Vagina (tissue), 2 donors: ENCODE measurements at places on chromosomes 1 and 21. TPM values are rescaled to one million over a fixed set of nuclear protein-coding genes. Genes with fewer than 3 reads are reported as not detected.

GRCh38 chr1:54291276-54292001, 91.5 kb downstream of the MRPL37 start:
- no peak for DNase-seq

GRCh38 chr1:39434797-39435395, 56.5 kb upstream of the BMP8A start:
- no peak for DNase-seq

GRCh38 chr1:117695796-117696490, 90.1 kb downstream of the TENT5C start:
- peak; percentile 77 for DNase-seq

Gene KCNQ4
- total RNA-seq: 2.0 TPM

- no peak for DNase-seq
Observed at GRCh38 chr1:46401154-46401913, 7.2 kb downstream of the FAAH start.

Gene NTNG1
- total RNA-seq: 6.6 TPM

GRCh38 chr1:108512239-108513043, 47.5 kb upstream of the EEIG2 start:
- no peak for DNase-seq

DNA sequence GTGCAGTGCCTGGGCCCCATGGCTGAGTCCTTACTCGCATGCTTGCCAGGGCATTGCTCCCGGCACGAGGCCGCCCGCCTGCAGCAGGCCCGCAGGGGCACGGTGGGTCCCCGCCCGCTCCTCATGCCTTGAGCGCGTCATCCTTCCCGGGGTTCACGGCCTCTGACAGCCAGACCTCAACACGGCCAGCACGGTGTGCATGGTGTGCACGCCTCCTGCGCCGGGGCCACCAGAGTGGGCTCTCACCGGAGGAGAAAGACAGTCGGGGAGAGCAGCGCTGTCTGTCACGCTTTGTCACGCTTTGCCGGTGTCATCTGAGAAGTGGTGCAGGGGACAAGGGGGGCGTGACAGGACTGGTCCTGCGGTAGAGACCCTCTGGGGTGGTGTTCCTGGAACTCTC, 11.9 kb upstream of the COL18A1 start:
- no peak for DNase-seq

DNA sequence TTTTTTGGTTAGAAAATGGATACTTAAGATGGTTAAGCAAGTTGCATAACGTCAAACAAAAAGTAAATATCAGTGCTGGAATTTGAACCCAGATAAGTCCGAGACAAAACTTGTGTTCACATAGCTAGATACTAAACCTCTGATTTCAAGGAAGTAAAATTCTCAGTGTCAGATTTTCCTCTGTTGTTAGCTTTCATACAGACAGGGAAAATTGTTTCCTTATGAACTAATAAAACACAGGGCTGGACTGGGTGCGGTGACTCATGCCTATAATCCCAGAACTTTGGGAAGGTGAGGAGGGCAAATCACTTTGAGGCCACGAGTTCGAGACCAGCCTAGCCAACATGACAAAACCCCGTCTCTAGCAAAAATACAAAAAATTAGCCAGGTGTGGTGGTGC, 51.3 kb downstream of the PCNX2 start:
- DNase-seq: no peak
